ENCODE measurements at places on chromosomes 11 and 22.

- no peak for DNase-seq
These were observed 4.4 kb upstream of the P2RX6 start for GRCh38 chr22:21010426-21011113.

- no peak for DNase-seq
These were observed 7.3 kb downstream of the PARVB start for GRCh38 chr22:44031158-44031952.

DNA sequence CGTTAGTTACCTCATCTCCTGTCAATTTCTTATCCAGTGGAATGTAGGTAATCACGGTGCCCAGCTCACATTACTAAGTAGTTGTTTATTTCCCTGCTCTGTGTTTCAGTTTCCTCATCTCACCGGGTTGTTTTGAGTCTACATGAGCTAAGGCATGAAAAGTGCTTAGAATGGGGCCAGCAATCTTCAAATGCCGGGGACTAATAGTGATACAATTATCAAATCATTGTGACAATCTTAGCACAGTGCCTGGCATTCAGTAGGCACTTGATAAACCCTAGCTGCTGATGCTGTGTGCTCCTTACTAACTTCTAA lies 53.3 kb upstream of the CD5 start:
- DNase-seq = no peak

DNA sequence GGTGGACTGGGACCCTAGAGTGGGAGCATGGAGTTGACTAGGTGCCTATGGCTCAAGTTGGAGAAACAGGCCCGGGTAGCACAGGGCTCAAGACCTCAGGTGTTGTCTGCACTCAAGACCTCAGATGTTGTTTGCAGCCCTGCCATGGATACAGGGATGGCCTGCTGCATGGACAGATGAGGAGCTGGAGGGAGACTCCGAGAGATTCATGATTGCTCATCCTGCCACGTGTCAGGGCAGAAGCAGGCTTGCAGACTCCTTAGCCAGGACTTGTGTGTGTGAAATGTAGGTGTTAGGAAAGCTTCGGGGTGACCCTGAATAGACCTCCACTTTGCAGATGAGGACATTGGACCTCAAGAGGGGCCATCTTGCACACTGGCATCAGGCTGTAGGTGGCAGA lies 921 bp downstream of the CCDC116 start:
- DNase-seq = no peak

- no peak for DNase-seq
These were observed 596.7 kb downstream of the JRKL start for GRCh38 chr11:96986516-96986915.

DNA sequence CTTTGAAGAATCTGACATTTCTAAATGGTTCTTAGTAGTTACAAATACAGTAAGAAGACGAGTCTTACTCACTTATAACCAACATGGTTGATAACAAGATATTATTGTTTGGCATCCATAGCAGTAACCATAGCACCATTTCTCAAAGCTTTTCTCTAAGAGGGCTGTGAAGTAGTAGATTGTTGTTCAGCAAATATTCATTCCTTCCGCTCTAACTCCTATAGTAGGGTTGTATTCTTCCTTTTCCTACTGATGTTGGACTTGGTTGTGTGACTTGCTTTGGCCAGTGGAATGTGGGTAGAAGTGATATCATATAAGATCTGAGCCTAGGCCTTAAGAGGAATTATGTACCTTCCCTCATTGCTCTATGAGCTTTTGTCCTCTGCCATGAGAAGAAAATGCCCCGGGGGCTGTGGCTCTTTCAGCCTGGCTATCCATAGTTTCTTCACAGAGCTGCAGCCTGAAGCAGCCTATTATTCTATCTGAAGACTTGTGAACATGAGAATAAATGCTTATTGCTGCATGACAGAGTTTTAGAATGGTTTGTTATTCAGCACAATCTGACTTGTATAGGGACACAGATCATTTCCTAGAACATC lies 28.9 kb upstream of the ZBED5 start:
- DNase-seq = no peak
